ENCODE measurements at places on chromosomes 6 and 20.

DNA sequence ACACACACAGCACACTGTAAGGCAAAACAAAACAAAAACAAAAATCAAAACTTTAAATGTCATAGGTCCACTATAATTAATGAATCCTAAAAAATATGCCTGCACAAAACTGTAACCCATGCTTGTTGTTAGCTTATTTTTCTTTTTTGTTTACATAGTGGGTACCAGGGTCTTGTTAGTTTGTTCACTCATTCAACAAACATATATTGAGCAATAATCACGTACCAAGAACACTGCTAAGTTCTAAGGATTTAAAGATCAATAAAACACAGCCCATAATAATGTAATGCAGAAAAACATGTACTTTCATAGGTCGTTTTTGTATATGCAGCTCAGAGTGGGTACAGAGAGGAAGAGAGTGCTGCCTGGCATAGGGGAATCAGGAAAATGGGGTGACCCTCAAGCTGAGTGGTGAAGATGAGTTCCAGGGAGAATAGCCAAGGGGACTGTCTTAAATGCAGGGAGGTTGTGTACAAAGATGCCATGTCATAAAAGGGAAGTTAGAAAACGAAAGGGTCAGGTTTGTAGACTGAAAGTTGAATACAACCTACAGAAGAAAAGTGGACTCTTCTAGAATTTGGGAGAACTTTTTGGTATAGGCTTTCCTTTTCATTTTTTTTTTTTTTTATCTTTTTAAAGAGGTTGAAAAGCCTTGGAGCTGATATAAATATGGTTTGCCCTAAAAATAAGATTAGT, 113.3 kb upstream of the TBX18 start:
- DNase-seq: no peak

DNA sequence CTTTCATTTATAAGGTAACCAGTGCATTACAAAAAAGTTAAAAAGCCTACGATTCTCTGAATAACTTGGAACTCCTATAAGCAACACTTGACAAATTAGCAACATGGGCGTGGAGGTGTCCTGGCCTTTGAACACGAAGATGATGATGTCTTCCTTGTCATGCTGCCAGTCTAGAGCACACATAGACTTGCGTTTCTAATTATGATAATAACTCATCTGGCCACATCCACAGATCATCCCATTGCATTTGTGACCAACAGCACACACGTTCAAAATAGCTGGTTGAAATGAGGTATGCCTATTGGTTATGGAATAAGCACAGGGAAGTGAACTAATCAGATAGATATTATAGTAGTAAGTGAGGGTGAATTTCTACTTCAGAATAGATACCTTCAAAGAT, 608.9 kb downstream of the PRKN start:
- no peak for DNase-seq

DNA sequence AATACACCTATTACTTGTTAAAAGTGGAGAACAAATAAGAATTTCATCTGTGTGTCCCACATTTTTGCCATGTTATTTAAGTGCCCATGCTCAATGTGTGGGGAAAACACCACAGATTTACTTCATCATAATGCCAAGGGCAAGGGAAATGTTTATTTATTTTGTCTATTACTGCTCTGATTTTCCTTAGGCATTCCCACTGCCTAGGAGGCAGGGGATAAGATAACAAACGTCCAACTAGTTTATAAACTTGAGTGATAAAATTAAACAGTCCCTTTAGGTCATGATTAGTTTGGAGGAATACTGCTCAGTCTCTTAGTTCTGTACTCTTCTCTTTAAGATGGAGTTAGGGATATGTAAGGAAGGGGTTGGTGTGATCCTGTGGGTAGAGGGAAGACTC, 598.4 kb upstream of the MARCKS start:
- DNase-seq: no peak

- no peak for DNase-seq
Measured at GRCh38 chr6:166728884-166729530, 102.0 kb upstream of the RPS6KA2 start.

- no peak for DNase-seq
Measured at GRCh38 chr6:51352506-51353029, 533.9 kb downstream of the TFAP2B start.

DNA sequence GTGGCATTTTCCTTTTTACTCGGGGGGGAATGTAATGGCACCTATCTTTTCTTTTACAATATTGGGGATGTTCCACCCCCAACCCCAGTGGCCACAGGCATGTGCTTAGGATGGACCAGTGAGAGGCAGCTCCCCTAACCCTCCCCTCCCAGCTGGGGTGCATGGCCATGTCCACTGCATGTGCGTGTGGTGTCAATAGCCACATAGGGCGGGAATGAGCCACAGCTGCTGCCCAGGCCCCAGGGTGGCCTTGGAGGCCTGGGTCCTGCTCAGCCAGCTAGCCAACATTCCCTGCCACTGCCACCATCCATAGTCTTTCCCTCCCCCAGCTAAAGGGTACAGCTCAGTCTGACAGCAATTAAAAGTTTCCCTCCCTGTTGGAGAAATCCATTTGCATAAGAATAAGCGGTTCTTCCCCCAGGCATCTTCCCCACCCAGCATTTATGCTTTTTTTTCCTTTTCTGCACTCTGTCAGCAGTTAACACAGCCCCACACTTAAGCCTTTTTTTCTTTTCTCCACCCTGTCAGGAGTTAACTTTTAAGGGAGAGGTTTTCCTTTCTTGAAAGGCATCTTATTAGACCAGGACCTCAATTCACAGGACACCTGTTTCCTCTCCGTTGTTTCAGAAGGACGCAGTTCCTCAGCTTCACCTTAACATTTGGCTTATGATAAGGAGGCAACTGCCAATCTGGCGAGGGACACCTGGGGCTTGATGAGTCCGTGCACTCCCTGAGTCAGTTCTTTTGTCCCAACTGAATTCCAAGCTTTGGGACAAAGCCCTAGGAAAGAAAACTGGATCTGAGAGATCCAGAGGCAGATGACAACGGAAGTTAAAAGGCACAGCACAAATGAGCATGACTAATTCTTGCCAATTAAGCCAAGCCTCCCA, 121.4 kb downstream of the TPBG start:
- DNase-seq: no peak

DNA sequence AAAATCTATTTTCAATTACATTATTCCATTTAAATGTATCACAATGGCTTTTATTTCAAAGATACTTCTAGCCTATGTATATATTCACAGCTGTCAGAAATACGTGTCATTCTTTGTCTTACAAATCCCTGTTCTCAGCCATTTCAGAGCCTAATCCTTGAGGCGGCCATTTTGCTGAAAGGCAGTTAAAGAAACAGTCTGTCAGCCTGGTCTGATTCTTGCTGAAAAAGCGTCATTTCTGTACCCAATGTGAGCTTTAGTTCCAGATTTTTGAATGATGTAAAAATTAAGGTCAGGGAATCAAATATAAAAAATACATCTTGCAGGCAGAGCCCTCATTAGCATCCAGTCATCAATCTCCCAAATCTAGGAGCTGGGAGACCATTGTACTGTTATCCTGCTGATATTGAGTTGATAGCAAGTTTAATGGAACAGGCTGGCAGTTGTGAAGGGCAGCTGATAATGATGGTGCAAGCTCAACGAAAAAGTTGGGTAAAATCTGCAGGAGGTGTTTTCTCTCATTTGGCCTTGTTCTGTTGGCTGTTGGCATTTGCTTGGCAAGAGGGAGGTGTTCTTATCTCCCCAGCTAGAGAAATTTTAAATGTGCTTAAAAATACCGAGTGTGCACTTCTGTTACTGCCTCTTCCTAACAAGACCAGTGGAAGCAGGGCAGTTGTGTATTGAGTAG, 314.8 kb downstream of the SOX4 start:
- no peak for DNase-seq

- no peak for DNase-seq
Measured at GRCh38 chr20:47524015-47524784, 22.5 kb downstream of the NCOA3 start.

DNA sequence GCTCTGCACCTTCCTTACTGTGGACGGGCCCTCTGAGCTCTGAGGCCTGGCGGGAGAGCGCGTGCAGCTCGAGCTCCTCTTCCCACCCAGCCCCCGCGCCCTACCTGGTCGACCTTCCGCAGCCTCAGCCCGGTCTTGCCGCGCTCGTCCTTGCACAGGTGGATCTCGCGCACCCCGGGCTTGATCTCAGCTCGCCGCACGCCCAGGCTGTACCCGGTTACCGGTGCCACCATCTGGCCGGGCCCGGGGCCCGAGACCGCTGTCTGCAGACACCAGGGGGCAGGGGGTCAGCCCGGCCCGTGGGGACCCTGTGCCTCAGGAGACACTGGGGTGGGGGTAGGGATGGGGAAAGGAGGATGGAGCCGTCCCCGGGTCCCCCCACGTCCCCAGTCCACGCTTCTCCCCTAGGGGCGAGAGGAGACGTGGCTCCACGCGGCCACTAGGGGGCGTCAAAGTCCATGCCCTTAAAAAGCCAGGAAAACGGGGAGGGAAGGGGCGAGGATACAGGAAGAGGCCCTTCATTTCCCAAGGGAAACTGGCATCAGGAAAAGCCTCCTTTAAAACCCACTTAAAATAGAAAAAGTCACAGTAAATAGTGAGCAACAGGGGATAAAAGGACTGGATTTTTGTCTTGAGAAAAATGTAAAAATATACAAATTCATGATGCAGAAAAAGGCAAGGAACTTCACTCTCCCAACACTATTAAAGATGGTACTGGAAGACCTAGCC, 15.5 kb downstream of the SDCBP2 start:
- DNase-seq: peak; percentile 85

- no peak for DNase-seq
Measured at GRCh38 chr6:72721346-72721745, 99.5 kb downstream of the KCNQ5 start.

All from GM13976 (cell line).